GM12878 (cell line): ENCODE measurements at places on chromosomes 3 and 15. TPM values are rescaled to one million over a fixed set of nuclear protein-coding genes. Genes with fewer than 3 reads are reported as not detected.

- no peak overlapping the region for H3K4me3 ChIP-seq
- DNase-seq, result peak; percentile 16
- H3K27me3 ChIP-seq, result no peaks in the 10 kb centered on the region
- H3K36me3 ChIP-seq, result no peaks in the 10 kb centered on the region
- no peak overlapping the region for H3K27ac ChIP-seq
Observed at GRCh38 chr3:50192689-50193141, 1.3 kb downstream of the GNAT1 start.

GRCh38 chr3:149401926-149402310 lies 24.5 kb upstream of the TM4SF1 start:
- no peak overlapping the region for H3K4me3 ChIP-seq
- H3K36me3 ChIP-seq, result no peaks in the 10 kb centered on the region
- H3K27me3 ChIP-seq, result no peaks in the 10 kb centered on the region
- no peak for DNase-seq

Gene ADGRG7
- not detected in 2 replicates for polyA plus RNA-seq

Gene EIF1B
- polyA plus RNA-seq, result 72.5 and 73.5 TPM in 2 replicates

Gene GOLGA8T
- polyA plus RNA-seq, result not detected in 2 replicates

DNA sequence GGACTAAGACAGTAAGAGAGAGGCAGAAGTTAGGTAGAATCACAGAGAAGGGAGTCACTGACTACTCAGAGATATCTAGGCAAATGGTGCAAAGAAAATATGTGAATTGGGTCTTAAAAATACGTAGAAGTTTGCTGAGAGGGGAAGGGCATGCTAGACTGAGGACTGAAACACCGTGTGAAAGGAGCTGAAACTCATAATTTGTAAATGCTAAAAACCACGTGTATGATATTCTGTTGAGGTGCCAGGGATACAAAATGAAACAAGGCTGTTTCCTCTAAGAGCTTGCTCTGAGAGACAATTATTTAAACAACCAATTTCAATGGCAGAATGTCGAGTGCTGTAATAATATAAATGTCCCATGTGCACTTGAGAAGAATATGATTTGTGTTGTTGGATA lies 47.2 kb downstream of the NCK1 start:
- 0 out of 2 replicates have a peak overlapping the region, but pooled peaks have one; percentile 3 for H3K4me3 ChIP-seq
- no peaks in the 10 kb centered on the region; the same call in 1 of the 2 replicates for H3K36me3 ChIP-seq
- H3K27ac ChIP-seq, result peak overlapping the region; percentile 46; the same call in 1 of the 2 replicates
- peaks cover 4% of the 10 kb centered on the region for H3K4me1 ChIP-seq
- no peak for DNase-seq

DNA sequence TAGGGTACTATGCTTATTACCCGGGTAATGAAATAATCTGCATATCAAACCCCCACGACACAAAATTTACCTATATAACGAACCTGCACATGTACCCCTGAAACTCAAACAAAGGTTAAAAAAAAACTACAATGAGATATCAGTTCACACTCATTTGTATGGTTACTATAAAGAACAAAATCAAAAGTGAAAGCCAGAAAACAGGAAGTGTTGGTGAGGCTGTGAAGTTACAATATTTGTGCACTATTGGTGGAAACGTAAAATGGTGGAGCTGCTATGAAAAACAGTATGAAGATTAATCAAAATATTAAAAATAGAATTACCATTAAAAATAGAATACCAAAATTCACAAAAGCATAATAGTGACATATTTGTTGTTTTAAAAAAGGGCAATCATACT lies 128.9 kb downstream of the ZIC1 start:
- H3K27ac ChIP-seq, result no peak overlapping the region
- no peak for DNase-seq
- no peak overlapping the region for H3K4me3 ChIP-seq
- H3K27me3 ChIP-seq, result no peaks in the 10 kb centered on the region
- no peaks in the 10 kb centered on the region for H3K4me1 ChIP-seq
- H3K36me3 ChIP-seq, result no peaks in the 10 kb centered on the region

GRCh38 chr15:26178640-26179220 lies 315.6 kb upstream of the ATP10A start:
- no peaks in the 10 kb centered on the region for H3K36me3 ChIP-seq
- no peak overlapping the region for H3K4me3 ChIP-seq
- H3K27me3 ChIP-seq, result no peaks in the 10 kb centered on the region
- DNase-seq, result no peak
- no peak overlapping the region for H3K27ac ChIP-seq

Gene TMEM207
- not detected in 2 replicates for polyA plus RNA-seq

DNA sequence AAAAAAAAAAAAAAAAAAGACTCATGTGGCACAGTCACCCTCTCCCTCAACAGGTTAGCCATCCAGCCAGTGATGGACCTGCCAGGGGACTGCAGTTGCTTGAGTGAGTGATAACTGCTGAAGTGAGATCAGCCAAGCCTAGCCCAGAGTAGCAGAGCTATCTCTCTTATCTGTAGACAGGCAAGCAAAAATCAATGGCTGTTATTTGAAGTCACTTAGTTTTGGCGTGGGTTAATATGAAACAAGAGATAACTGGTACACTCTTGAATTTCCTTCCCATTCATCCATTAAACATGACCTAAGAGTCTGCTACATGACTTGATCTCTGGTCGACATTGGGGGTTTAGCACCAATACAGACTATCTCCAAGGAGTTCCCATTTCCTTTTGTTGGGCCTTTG lies 51.2 kb upstream of the TNIK start:
- no peaks in the 10 kb centered on the region for H3K36me3 ChIP-seq
- DNase-seq, result no peak
- H3K4me1 ChIP-seq, result no peaks in the 10 kb centered on the region
- H3K27me3 ChIP-seq, result no peaks in the 10 kb centered on the region
- no peak overlapping the region for H3K4me3 ChIP-seq
- no peak overlapping the region for H3K27ac ChIP-seq

DNA sequence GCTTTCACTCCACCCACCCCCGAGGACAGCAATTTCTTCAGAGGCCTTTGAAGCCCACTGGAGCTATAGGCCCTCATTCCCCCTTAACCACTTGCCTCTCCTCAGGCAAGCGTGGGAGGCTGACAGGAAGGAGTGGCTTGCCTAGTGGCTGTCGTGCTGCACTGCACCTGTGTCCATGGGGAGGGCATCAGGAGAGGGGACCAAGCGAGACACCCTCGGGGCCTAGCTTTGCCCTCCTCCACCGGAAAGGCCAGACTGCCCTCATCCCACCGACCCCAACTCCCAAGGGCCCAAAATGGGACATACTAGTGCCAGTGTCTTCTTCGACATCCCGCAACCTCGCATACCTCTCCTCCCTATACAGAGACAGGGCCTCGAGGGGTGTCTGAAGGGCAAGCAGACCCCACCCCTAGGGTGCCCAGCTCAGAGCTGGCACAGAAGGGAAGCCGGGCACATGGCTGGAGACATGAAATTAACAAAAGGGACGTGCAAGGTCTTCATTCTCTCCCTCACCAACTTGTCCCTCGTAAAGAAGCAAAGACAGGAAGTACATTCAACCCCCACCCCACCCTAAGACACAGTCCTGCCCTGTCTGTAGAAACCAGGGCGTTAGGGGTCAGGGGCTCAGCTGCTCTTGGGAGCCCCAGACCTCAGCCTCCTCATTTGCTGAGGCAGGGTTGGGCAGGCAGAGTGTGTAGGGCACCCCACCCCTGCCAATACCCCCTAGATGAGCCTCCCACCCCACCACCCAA lies 24.3 kb downstream of the VIPR1 start:
- no peaks in the 10 kb centered on the region; the same call in 1 of the 2 replicates for H3K27me3 ChIP-seq
- no peaks in the 10 kb centered on the region for H3K4me1 ChIP-seq
- no peaks in the 10 kb centered on the region for H3K36me3 ChIP-seq
- no peak overlapping the region for H3K4me3 ChIP-seq
- DNase-seq, result no peak
- H3K27ac ChIP-seq, result no peak overlapping the region

- H3K4me3 ChIP-seq, result no peak overlapping the region
- no peak overlapping the region for H3K27ac ChIP-seq
- H3K27me3 ChIP-seq, result no peaks in the 10 kb centered on the region
- no peaks in the 10 kb centered on the region for H3K4me1 ChIP-seq
Observed at GRCh38 chr15:88239594-88239993, 16.9 kb downstream of the NTRK3 start.

Gene AAGAB
- 52.6 and 60.4 TPM in 2 replicates for polyA plus RNA-seq

- H3K27ac ChIP-seq, result no peak overlapping the region
- no peak overlapping the region for H3K4me3 ChIP-seq
- DNase-seq, result no peak
- no peaks in the 10 kb centered on the region for H3K27me3 ChIP-seq
- no peaks in the 10 kb centered on the region for H3K36me3 ChIP-seq
Observed at GRCh38 chr3:168080022-168080421, 15.7 kb downstream of the GOLIM4 start.

Gene GRK7
- polyA plus RNA-seq, result 0.05 TPM in 1 of 2 replicates, not detected in the other

GRCh38 chr3:77541203-77541922 lies 501.5 kb downstream of the ROBO2 start:
- no peaks in the 10 kb centered on the region for H3K27me3 ChIP-seq
- no peak overlapping the region for H3K4me3 ChIP-seq
- DNase-seq, result no peak
- H3K27ac ChIP-seq, result no peak overlapping the region
- no peaks in the 10 kb centered on the region for H3K36me3 ChIP-seq

DNA sequence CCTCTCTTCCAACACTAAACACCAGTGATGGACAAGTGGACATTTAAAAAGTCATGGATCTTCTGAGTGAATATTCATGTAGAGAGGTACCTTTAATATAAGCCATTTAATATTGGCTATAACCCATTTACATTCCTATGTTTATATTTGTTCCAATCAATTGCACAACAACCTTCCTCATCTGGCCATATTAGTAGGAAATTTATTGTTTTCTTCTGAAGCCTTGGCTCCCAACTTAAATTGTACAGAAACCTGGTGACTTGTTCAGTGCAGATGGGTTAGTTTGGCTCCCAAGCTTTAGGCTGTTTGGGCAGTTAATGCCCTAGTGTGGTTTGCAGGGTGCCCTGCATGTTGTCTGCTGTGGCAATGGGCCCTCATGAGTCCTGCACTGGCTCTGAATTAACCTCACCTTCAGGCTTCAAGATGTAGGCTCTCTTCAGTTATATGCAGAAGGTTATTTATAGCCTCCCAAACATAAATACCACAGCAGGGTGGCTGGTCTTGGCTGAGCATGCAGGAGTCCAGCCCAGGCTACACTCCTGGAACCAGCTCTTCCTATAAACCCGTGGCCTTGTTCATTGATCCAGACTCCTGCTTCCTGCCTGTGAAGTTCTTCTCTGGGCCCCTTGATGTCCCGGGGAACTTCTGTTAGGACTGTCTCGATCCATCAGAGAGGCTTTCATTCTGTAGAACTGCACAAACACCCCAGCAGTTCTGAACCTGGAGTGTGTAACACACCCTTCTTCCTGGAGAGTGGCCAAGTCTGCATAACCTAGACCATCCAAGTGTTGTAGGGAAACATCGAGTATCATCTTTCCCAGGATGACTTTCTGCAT lies 57.0 kb downstream of the DUT start:
- H3K36me3 ChIP-seq, result no peaks in the 10 kb centered on the region
- H3K27me3 ChIP-seq, result no peaks in the 10 kb centered on the region
- no peak overlapping the region for H3K4me3 ChIP-seq
- H3K4me1 ChIP-seq, result no peaks in the 10 kb centered on the region
- DNase-seq, result no peak

Gene CPLX3
- polyA plus RNA-seq, result not detected in 2 replicates

Gene BFSP2
- polyA plus RNA-seq, result 15.9 and 18.3 TPM in 2 replicates

- H3K27ac ChIP-seq, result no peak overlapping the region
- H3K4me3 ChIP-seq, result no peak overlapping the region
- no peak for DNase-seq
- H3K27me3 ChIP-seq, result no peaks in the 10 kb centered on the region
- no peaks in the 10 kb centered on the region for H3K4me1 ChIP-seq
Observed at GRCh38 chr15:53447053-53447574, 312.3 kb downstream of the WDR72 start.

- no peaks in the 10 kb centered on the region for H3K27me3 ChIP-seq
- no peaks in the 10 kb centered on the region for H3K4me1 ChIP-seq
- no peaks in the 10 kb centered on the region for H3K36me3 ChIP-seq
- no peak overlapping the region for H3K27ac ChIP-seq
- no peak overlapping the region for H3K4me3 ChIP-seq
- no peak for DNase-seq
Observed at GRCh38 chr3:125395091-125395490, 20.0 kb upstream of the ZNF148 start.

DNA sequence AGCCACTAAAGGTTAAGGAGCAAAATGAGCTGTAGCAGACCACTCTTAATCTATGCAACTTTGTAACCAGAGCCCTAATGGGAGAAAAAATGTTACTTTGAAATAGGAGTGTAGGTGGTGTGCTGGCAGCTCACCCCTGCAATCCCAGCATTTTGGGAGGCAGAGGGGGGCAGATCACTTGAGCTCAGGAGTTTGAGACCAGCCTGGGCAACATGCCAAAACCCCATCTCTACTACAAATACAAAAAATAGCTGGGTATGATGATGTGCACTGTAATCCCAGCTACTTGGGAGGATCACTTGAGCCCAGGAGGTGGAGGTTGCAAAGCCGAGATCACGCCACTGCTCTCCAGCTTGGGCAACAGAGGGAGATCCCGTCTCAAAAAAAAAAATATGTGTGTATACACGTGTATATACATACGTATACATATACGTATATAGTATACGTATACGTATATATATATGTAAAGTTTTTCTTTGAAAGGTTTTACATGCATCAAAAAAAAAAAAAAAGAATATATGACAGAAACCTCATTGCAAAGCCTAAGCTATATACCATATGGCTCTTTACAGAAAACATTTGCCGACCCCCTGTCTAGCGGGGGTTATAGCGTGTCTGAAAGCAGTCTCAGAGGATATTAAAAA lies 15.7 kb downstream of the CAPN7 start:
- no peak overlapping the region for H3K27ac ChIP-seq
- no peaks in the 10 kb centered on the region for H3K4me1 ChIP-seq
- H3K4me3 ChIP-seq, result no peak overlapping the region
- H3K27me3 ChIP-seq, result no peaks in the 10 kb centered on the region
- no peak for DNase-seq
- H3K36me3 ChIP-seq, result peaks cover 5% of the 10 kb centered on the region

DNA sequence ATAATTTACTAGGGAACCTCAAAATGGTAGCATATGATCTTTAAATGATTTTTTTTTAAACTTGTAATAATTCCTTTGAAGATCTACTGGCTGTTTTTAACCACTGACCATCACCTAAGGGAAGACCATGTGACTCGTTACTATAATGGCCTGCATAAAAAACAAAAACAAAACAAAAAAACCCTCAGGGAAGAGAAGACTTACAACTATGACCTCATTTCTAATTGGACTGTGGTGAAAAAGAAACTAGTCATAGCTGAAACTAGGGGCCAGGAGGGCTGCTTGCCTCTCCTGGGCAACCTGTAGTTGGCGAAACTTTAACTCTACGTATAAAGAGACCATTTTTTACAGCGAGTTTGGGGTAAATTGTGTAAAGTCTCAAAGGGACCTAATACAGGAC lies 23.0 kb downstream of the PAQR9 start:
- H3K4me3 ChIP-seq, result no peak overlapping the region
- no peaks in the 10 kb centered on the region for H3K27me3 ChIP-seq
- no peaks in the 10 kb centered on the region; the same call in 1 of the 2 replicates for H3K4me1 ChIP-seq
- no peak overlapping the region for H3K27ac ChIP-seq

Gene ANKRD63
- not detected in 2 replicates for polyA plus RNA-seq

DNA sequence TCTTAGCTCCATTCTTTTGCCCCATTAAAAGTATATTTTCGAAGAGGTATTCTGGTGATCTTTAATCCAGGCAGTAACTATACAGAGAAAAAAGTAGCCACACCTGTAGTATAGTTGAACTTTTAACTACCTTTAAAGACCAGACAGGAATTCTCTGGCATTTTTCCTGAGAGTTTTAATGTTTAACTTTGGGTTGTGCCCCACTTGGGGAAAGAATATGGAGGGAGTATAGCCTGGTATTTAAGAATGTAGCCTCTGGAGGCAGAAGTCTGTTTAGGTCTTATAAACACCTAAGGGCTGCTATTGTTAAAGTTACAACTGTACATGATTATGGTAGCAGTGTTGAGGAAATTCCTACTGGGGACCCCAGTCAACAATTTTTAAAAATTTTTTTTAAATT lies 19.3 kb downstream of the C3orf85 start:
- no peaks in the 10 kb centered on the region for H3K4me1 ChIP-seq
- H3K4me3 ChIP-seq, result no peak overlapping the region
- no peak for DNase-seq
